ENCODE measurements at places on chromosomes 7 and 10.

DNA sequence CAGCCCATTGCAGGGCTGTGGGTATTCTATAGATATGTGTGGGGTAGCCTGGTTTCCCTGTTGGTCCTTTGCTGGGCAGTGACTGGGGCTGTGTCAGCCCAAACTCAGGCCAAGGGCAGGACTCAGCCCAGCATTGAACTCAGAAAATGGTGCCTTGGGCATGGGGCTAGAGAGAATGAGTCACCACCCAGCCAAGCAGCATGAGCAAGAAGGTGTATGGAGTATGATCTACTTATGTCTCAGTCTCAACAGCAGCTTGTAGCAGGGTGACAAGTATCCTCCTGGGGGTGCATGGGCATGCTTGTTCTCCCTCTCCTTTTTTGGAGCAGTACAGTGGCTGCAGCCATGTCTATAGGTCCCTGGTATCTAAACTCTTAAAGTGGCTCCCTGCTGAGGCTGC, 32.0 kb downstream of the STK31 start:
- DNase-seq, result no peak

- no peak for DNase-seq
These were observed 154.4 kb downstream of the PRKG1 start for GRCh38 chr10:51228714-51229100.

DNA sequence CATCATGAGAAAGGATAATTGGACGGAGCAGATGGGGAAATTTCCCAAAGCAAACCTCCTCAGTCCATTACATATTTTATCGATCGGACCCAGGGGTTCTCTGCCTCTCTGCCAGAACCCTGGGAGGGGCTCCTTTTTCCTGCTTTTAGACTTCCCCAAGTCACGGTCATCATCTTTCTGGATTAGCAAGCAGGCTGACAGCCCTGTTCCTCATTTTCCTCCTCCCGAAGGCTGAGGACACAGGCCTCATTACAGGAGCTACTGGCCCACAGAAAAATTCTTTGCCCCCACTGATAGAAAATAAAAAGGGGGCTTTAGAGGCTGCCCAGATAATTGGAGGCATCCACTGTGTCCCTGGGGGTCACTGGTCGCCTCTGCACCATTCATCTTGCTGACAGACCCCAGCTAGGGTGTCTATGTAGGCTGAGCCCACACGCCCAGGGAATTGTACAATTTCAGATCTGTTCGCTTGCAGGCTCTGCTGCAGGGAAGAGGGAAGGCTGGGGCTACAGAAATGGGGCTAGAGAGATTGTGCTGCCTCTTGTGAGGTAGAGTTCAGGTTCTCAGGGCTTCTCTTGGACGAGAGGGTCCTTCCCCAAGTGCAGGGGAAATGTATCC, 125.7 kb upstream of the SDK1 start:
- DNase-seq, result no peak

DNA sequence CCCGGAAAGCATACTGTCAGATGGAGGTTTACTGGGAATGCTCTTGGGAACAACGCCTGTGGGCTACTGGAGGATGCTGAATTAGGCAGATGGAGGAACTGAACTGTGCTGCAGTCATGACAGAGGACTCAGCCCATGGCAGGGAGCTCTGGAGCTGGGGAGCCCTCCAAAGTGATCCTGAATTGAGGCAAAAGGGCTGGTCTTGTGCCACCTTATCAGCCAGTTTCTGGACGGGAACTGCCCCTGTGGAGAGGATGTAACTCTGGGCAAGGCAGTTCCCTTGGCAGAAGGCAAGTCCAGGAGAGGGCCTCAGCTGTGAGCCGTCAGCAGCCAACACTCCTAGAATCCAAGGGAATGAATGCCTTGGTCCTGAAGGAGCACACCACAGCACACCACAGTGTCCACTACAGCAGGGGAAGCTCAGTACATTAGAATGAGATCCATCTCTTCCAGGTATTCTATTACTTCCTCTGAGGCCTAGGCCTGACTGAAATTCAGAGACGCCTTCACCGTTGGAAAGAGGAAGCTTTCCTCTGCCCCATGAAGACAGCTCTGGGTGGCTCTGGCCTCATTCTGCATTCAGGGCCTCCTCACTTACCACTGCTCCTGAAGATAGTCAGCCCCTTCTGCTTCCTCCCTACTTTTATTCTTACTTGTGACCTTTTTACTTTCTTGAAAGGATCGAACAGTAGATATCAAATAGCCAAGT, 139.6 kb upstream of the GPR26 start:
- DNase-seq, result no peak

GRCh38 chr7:55557666-55558188, 14.6 kb downstream of the VOPP1 start:
- no peak for DNase-seq

GRCh38 chr10:124827474-124827873, 25.9 kb downstream of the ABRAXAS2 start:
- DNase-seq, result no peak

GRCh38 chr7:118995350-118995749, 770.8 kb downstream of the ANKRD7 start:
- no peak for DNase-seq

GRCh38 chr10:29540016-29540415, 94.8 kb downstream of the SVIL start:
- no peak for DNase-seq

GRCh38 chr7:15594461-15594860, 32.6 kb upstream of the AGMO start:
- no peak for DNase-seq

DNA sequence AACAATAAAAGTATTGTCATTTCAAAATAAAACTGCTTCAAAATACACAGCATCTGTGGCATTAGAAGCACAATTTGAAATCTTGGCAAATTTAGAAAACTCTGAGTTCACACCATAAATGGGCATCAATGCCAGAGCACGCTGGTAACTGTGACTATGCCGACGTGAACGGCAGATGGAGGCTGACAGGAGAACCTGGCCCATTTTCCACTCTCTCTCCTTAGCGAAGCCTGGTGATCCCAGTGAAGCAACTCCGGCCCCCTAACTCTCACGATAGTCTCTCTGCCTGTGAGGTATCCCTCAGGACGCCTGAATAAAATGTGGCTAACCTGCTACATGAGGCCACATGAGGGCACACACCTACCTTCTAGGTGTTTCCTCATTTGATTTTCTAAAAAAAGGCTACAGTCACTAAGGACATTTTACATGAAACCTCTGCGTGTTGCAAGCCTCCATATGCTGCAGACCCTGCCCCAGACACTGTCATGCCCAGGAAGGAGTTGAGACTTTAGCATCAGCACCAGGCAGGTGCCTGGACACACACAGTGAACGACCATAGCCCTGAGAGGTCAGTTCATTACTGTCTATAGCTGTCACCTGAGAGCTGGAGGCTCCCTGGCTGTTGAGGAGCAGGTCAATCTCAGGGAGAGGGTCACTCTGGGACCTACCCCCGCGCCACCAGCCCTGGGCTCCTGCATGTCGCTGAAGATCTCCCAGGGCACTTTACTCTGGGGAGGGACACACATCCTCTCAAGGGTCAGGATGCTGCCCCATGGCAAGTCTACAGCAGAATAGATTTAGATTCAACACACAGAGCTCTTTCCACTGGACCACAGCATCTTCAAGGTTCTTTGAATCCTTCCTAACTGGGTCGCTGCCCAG, 62.9 kb upstream of the CAMK2B start:
- no peak for DNase-seq

DNA sequence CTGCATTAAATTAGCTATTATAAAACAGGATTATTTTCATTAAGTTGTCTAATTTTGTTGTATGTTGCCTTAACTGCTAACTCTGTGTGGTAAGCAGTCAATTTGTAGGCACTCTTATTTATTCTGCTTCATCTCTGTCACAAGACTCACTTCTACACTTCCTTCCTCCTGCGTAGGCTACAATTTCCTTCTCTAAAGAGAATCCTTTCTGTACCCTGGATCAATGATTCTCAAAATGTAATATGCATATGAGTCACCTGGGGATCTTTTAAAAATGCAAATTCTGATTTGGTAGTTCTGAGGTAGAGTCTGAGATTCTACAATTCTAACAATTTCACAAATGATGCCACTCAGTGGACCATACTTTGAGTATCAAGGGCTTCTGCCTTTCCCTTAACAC, 4.4 kb upstream of the UBE2D1 start:
- DNase-seq, result no peak

DNA sequence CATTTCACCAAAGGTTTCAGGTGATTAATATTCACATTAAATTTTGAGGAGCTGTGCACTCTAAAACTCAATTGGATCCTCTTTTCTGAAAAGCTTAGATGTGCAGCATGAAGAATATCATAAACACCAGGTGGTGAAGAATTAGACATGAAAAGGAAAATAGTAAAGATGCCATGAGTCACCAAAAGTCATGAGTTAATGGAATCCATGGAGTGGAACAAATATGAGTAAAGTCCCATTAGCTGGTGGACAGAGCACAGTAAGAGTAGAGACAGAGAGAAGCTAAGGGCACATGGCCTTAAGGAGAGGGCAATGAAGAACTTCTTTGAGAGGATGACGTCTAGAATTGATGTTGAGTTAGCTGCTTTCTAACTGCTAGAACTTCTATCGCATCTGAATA, 271.6 kb downstream of the CSTF2T start:
- DNase-seq, result no peak

GRCh38 chr7:66557214-66558200, 71.2 kb upstream of the KCTD7 start:
- DNase-seq, result peak; percentile 49

GRCh38 chr7:115183431-115184057, 261.6 kb downstream of the MDFIC start:
- no peak for DNase-seq

DNA sequence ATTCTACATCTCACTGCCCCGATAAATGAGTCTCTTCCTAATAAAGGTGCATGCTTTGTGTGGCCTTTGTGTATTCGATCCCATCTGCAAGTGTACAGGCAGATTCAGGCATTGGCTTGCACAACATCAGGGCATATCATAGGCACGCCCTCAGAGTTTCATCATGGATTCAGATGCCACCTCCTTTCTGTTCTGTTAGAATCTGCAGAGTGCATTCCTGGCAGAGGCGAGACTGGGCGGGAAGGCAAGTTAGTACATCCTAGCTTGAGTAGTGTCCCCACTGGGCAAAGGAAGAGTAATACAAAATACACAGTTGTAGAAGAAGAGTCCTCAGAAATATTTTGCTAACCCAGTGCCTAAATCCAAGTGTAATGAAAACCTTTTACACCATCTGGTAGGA, 346.5 kb upstream of the GALNT17 start:
- DNase-seq, result no peak

DNA sequence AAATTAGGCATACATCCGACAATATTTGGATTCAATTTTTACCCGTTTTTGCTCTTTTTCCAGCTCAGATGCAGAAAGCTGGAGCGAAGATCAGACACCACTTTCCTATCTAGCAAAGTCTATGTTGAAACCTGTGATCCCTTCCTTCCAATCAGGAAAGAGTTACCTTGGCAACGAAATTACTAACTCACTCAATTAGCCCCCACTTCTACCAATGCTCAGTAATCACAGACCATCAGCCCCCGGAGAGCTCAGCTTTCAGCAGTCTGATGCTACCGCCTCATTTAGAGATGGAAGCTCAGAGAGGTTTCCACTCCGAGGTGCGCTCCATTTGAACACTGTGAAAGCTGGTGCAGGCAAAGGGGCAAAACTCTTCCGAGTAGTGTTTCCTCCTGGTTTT, 6.7 kb downstream of the FRAT1 start:
- DNase-seq, result no peak

DNA sequence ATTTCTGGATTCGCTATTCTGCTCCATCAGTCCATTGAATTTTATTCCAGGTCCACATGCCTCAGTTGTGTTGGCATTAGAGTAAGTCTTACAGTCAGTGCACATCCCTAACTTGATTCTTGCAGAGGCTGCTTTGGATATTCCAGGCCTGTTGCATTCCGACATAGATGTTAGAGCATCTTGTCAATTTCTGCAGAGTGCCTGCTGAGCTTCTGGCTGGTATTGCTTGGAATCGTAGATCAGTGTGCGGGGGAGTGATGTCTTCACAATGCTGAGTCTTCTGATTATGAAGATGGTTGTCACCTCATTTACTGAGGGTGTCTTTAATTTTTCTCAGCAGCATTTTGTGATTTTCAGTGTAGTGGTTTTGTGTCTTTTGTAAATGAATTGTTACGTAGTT, 45.2 kb downstream of the INPP5A start:
- no peak for DNase-seq

DNA sequence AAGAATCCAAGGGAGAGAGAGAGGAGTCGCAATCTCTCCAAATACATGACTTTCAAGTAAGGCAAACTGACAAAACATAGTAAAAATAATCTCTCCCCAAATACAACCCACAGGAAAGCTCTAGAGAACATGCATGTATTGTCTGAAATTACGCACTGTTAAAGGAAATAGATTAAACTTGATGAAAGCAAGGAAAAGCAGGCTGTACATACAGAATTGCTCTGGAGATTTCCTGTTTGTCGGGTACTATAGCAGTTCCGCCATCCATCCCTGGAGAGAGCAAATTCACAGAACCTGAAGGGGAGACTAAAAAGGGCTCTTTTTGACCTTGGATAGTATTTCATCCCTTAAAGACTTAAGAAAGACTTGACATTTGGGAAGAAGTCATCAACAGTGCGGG, 170.2 kb upstream of the BET1 start:
- no peak for DNase-seq

Measured in activated naive CD8-positive, alpha-beta T cell treated with anti-CD3 and anti-CD28 coated beads, Interleukin-2, amount 50 U/mL, for 16 hours (primary cell).